ENCODE measurements at places on chromosomes 1 and 21.

DNA sequence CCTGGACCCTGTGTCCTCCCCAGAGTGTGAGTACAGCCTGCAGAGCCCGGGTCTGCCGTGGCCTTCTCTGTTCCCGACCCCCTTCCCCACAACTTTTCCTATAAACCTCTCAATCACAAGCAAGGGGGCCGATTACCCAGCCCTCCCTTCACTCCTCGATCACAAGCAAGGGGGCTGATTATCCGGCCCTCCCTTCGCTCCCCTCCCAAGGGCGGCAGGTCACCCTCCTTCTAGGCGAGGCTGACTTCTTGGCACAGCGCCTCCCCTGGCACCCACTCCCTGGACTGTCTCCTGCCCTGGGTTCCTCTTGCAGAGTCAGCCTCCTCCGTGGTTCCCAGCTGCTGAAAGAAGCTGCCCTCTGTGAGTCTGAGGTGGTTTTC is 12.3 kb upstream of the LDLRAP1 start:
- no peak for DNase-seq

- no peak for DNase-seq
Observed at GRCh38 chr21:43727519-43728153, 8.7 kb downstream of the PDXK start.

DNA sequence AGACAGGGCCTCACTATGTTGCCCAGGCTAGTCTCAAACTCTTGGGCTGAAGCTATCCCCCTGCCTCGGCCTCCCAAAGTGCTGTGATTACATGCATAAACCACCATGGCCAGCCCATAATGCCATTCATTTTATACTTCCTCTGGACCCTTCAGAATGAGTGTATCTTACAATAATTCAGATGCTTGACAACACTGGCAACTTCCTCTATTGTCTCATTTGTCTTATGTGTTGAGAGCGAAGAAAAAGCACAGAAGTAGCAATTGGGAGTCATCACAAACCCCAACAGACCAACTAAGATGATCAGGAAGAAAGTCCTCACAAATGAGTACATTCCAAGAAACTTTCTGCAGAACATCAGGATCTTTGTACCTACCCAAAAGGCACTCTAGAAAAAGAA is 191.9 kb downstream of the RERE start:
- no peak for DNase-seq

DNA sequence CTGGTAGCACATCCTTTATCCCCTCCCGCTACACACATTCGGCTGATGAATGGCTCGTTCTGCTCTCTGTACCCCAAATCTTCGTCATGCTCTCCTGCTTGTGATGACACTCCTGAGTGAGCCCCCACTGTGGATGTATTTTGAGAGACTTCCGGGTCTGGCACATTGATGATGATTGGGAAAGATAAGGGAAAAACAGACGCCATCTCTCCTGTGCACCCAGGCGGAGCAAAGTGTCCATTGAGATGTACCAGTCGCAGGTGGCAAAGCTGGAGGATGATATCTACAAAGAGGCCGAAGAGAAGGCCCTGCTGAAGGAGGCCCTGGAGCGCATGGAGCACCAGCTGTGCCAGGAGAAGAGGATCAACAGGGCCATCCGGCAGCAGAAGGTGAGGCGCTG is 27.9 kb upstream of the EFHD2 start:
- no peak for DNase-seq

- DNase-seq: no peak
Observed at GRCh38 chr21:9758888-9759287, 762.5 kb upstream of the TPTE start.

GRCh38 chr1:179761846-179762640 is 19.0 kb downstream of the FAM163A start:
- DNase-seq: peak; percentile 44

- DNase-seq: no peak
Observed at GRCh38 chr1:20325407-20325843, 34.8 kb downstream of the VWA5B1 start.

DNA sequence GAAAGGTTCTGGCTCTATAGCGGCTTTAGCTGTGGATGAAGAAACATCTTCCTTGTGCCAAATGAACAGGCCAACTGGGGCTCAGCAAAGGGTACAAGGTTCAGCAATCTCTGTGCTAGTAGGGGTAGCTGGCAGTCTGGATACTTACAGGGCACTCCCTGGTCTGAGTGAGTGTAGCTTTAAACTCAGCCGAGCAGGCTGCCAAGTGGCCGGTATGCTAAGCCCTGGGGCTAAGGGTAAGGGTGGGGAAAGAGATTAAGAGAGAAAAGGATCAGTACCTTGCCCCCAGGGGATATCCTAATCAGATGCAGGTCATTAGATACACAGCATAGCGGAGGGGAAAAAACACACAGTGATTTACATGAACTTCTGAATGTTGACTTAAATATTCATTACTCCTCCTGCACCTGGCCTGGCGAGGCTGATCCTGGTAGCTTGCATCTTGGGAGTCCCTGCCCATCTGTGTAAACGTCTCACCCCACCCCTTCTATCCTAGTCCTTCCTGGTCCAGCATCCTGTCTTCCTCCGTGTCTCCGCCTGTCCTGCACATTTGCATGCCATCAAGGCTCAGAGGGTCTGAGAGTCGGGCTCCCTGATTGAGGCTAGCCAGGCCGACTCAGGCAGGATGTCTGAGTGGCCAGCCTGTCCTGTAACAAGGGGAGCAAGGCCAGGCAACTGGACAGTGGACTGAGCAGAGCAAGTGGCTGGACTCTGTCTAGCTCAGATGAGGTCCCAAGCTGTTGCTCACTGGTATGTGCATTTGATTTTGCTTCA is 39.5 kb upstream of the CNTN2 start:
- no peak for DNase-seq

DNA sequence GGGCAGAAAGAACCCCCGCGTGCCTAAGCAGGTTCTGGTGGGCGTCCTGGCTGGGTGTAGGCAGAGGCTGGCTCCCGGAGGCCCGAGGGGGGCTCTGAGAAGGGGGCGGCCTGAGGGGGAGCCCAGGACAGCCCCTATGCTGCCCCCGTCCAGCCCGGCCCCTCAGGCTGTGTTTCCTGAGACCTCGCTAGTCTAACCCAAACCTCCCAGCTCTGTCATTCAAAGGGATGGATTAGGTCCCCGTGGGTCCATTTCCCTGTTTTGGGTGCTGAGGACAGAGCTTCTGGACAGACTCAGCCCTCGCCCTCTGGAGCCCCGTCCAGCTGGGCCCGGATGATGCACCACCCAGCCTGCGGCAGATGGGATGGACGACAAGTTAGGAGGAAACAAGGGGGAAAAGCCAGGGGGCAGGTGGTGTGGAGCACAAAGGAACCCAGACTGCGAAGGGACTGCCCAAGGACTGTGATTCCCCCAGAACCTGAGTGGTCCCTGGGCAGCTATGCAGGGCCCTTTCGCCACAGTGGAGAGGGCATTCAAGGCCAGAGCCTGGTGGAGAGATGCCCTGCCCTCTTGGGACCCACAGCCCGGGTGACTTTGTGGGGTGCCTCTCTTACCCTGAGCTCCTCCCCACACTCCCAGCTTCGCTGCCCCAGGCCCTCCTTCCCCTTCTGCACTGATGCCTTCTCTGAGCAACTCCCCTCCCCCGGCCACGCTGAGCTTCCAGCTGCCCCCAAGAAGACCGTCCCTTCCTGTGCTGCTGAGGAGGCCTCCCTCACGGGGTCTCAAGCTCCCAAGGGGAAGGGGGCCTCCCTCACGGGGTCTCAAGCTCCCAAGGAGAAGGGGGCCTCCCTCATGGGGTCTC is 2.8 kb downstream of the HES4 start:
- no peak for DNase-seq

- no peak for DNase-seq
Observed at GRCh38 chr1:161216945-161217712, 2.0 kb downstream of the FCER1G start.

GRCh38 chr1:17403081-17403480 is 31.1 kb downstream of the PADI6 start:
- DNase-seq: no peak

- no peak for DNase-seq
Observed at GRCh38 chr1:4961935-4962645, 307.7 kb downstream of the AJAP1 start.

- DNase-seq: no peak
Observed at GRCh38 chr1:153679337-153680119, 1.0 kb downstream of the NPR1 start.

- no peak for DNase-seq
Observed at GRCh38 chr1:223270155-223270554, 93.8 kb downstream of the SUSD4 start.

GRCh38 chr1:228922722-228923376 is 187.6 kb downstream of the RHOU start:
- DNase-seq: no peak

GRCh38 chr1:218494449-218494852 is 149.3 kb downstream of the TGFB2 start:
- peak; percentile 86 for DNase-seq

DNA sequence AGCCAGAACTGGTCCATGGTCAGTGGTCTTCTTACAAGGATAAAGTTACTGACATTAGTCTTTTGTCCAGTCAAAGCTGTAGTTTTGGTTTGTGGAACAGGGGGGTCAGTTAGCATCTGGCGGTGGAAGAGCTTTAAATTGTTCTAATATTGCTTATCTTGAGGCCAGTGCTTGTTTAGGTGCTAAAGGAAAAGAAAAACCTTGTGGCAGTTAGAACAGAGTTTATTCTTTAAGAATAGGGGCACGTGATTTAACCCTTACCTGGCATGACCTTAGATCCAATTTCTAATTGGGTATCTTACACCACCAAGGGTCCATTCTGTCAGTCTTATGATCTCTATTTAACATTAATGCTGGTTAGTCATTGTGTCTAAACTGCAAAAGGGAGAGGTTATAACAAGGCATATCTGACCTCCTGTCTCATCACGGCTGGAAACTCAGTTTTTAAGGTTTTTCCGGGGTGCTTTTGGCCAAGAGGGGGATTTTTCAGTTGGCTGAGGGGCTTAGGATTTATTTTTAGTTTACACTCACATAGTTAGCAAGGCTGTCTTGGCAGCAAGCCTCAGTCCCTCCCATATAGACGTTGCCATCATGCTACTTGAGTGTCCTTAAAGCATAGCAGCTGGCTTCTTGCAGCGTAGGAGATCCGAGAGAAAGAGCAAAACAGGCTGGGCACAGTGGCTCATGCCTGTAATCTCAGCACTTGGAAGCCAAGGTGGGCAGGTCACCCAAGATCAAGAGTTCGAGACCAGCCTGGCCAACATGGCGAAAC is 60.1 kb upstream of the FAM89A start:
- DNase-seq: no peak

GRCh38 chr1:188489336-188490112 is 1660.8 kb downstream of the PLA2G4A start:
- no peak for DNase-seq

GRCh38 chr1:53804181-53804580 is 33.9 kb downstream of the NDC1 start:
- no peak for DNase-seq

- no peak for DNase-seq
Observed at GRCh38 chr1:53507116-53507820, 48.1 kb downstream of the DMRTB1 start.

- peak; percentile 83 for DNase-seq
Observed at GRCh38 chr21:41121785-41122415, 46.1 kb upstream of the BACE2 start.

GRCh38 chr1:226590614-226591013 is 42.0 kb downstream of the STUM start:
- no peak for DNase-seq

- DNase-seq: peak; percentile 67
Observed at GRCh38 chr1:235327559-235328270, at the start of gene ARID4B. Gene ARID4B, minus strand, starts transcription at chr1:235328179. Its CDS starts 1,260 bp downstream, at chr1:235326919.

DNA sequence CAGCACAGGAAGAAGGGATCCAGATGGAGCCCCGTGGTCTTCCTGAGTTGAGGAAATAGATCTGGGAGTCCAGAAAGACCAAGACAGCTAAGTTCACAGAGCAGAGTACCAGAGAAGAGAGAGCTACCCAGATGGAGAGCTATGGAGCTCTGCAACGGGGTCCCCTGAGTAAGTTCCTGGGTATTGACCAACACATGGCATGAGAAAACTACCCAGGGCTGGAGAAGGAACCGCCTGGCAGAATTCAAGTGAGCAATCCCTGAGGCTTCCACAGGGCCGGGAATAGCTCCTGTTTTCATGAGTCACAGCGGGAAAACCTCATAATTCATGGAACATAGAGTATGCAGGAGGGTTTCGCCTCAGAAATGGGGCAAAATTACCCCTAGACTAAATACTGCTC is 19.7 kb downstream of the STPG1 start:
- DNase-seq: no peak

DNA sequence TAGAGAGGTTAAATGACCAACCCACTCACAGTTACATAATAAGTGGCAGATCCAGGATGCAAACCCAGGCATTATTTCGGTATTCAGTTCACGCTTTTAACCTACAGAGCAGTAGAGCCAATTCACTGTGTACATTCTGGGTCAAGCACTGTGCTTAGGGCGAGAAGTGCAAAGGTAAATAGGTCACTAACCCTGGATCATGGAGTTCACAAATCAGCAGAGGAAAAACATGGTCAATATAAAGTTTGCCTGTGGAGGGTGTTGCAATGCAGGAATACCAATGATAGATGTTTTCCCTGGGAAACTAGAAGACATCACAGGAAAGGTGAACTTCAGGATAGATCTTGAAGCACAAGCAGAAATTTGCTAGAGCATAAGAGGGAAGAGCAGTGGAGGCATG is 253.4 kb upstream of the NFIA start:
- DNase-seq: no peak

DNA sequence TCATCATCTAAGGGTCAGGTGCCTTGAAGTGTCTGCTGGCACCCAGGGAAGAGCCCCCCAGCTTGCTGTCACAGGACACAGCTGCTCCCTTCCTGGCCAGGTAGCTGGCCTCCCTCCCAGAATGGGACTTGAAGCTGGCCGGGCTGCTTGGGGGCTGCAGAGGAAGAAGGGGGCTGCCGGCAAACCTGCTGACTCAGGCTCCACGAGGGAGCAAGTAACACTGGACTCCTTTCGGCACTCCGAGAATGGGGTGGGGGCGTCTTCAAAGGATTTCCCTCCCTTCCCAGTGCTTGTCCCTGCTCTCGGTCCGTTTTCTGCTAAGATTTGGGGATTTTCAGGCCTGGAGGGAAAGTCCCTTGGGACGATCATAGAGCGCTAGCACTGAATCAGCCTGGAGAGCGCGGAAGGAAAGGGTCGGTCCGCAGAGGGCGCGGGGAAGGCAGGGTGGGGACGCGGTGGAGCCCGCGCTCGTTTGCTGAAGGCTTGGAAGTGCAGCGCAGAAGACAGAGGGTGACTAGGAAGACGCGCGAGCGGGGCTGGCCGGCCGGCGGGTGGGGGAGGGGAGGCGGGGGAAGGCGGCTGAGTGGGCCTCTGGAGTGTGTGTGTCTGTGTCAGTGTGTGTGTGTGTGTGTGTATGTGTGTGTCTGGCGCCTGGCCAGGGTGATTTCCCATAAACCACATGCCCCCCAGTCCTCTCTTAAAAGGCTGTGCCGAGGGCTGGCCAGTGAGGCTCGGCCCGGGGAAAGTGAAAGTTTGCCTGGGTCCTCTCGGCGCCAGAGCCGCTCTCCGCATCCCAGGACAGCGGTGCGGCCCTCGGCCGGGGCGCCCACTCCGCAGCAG is at the start of gene CSF1:
Gene CSF1, plus strand, starts transcription at position 727 of the 840 bp plus-strand sequence. CDS start 175 bp downstream, outside the sequence.
- DNase-seq: no peak

All from NCI-H1092 (cell line).